ENCODE measurements at places on chromosomes 16 and 17. TPM values are rescaled to one million over a fixed set of nuclear protein-coding genes. Genes with fewer than 3 reads are reported as not detected.

GRCh38 chr16:67169642-67170167, 633 bp upstream of the NOL3 start:
- DNase-seq = no peak

GRCh38 chr16:57299009-57299718, 14.7 kb upstream of the PLLP start:
- DNase-seq = peak; percentile 35

DNA sequence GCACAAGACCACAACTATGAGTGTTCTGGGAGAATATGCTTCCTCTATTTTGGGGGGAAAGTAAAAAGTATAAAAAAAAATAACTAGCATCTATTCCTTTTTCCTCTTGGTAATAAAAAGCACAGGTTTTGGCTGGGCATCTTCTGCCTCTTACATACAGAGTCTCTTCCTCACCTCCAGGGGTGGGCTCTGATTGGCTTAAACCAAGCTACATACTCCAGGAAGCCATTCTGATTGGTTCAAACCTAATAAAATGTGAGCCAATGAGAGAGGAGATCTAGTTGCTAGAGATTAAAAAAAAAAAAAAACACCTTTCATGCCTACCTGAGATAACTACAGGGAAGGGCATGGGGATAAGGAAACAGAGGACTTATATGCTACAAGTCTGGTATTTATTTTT, 365.9 kb upstream of the ERCC4 start:
- DNase-seq = no peak

GRCh38 chr16:5018793-5019192, 14.9 kb downstream of the NAGPA start:
- no peak for DNase-seq

- DNase-seq = no peak
Observed at GRCh38 chr17:6670571-6670970, 19.0 kb downstream of the C17orf100 start.

DNA sequence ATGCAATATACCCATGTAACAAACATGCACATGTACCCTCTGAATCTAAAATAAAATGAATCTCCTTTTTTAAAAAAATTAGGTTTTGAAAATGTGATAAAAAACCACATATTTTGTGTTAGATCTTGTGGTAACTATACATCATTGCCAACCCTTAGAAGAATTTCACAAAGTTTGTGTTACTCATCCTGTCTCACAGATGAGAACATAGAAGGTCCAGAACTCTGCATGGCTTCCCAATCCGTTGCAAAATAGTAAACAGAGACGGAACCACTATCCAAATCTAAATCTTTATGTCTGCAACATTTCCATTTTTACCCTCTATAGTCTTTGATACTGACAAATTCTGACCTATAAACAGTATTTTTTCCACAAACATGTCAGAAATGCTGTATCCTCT, 759.9 kb downstream of the KCNJ2 start:
- DNase-seq = no peak

DNA sequence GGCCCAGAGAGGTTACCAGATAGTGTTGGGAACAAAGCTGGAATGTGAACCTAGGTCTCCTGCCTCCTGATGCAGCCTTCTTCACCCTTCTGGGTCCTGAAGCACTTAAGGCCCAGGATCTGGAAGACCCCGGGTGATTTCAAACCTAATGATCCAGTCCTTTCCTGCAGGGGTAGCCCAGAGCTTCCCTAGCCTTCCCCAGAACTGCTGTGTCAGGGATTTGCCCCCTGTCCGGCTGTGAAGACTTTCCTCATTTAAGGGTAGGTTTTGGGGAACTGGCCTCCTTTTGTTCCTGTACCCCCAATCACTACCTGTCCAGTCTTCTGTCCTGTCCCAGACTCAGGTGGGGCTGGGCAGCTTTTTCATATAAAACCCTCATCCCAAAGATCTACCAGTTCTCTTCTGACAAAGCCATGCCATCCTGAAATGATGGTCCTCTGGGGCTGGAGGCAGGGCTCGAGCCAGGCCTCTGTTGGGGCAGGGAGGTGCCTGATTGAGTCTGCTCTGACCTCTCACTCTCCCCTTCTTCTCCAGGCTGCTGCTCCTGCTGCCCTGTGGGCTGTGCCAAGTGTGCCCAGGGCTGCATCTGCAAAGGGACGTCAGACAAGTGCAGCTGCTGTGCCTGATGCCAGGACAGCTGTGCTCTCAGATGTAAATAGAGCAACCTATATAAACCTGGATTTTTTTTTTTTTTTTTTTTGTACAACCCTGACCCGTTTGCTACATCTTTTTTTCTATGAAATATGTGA, 1.3 kb downstream of the MT1X start:
- DNase-seq = no peak

DNAH9 gene
- polyA plus RNA-seq = 23.4 TPM

PLCG2 gene
- polyA plus RNA-seq = 7.7 TPM

DNA sequence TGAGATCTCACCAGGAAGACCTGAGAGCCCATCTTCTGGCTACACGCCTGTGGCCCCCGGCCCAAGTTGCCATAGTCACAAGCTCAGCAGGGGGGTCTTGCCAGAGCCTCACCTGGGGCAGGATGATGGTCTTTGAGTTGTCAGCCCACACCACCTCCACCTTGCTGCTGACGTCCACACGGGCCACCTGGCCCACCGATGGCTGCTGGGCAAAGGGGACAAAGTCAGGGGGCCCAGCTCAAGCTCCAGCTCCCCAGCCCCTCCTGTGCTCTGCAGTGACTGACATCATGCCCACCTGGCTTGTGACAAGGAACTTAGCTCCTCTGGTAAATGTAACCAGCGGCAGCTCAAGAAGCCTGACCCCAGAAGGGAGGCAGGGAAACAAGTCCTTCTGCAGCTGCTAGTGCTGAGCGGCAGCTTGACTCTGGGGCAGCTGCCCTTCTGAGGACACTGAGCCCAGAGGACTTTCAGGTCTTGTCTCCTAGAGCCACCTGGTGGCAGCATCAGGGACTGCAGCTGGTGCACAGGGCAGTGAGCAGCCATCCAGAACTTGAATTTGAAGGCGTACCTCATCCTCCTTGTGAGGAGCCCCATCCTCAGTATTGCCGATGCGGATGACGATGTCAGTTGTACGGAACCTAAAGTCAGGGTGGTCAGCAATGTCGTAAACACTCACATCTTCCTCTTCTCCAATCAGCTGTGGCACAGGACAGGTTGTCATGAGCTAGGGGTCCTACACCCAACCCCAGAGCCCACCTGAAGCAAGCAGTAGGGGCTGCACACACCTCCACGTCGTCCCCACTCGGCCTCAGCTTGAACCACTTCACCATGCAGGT, 13.5 kb downstream of the SPHK1 start:
- peak; percentile 92 for DNase-seq
